ENCODE measurements at places on chromosomes 11 and 22.

GRCh38 chr11:250740-251299 lies 14.0 kb downstream of the PSMD13 start:
- DNase-seq: peak; percentile 85

- DNase-seq: no peak
Measured at GRCh38 chr22:49760630-49761571, 66.8 kb downstream of the BRD1 start.

GRCh38 chr22:30326255-30326705 lies 461 bp downstream of the TBC1D10A start:
- DNase-seq: peak; percentile 60

- DNase-seq: no peak
Measured at GRCh38 chr22:50305923-50306566, 1.4 kb downstream of the PLXNB2 start.

DNA sequence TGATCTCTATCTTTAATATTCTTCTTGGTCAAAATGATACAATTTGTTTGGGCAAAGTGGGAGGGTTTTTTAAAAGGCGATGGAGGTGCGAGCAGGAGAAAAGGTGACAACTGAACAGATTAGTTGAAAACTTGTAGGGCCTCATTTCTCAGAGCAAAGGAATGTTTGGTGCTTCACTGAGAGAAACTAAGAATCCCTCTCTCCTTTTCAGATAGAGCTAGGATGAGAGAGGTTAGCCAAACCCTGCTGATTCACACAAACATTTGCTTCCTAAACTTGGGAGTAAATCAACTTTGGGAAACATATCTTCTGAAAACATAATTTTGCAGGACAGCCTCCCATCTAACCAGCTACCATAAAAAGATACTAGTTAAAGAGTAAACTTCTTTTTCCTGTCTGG lies 57.0 kb downstream of the PHF21A start:
- DNase-seq: no peak

GRCh38 chr22:40030026-40030757 lies 35.4 kb downstream of the FAM83F start:
- DNase-seq: no peak

DNA sequence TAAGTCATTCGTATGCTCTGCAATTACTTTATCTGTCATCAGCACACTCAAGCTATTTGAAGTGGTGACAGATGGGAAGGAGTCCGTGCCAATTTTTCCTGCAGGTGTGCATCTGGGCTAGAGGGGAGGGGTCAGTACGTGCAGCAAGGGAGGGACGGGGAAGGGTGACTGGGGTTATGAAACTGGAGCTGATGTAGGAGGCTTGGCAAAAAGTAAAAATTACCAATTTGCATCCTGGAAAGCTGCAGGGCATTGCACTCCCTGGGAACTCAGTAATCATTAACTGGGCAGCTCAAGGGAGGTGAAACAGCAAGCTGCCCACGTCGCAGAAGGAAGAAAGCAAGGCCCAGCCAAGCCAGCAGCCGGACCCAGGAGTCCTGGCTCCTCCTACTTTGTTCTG lies 87.1 kb upstream of the TMEM45B start:
- no peak for DNase-seq

DNA sequence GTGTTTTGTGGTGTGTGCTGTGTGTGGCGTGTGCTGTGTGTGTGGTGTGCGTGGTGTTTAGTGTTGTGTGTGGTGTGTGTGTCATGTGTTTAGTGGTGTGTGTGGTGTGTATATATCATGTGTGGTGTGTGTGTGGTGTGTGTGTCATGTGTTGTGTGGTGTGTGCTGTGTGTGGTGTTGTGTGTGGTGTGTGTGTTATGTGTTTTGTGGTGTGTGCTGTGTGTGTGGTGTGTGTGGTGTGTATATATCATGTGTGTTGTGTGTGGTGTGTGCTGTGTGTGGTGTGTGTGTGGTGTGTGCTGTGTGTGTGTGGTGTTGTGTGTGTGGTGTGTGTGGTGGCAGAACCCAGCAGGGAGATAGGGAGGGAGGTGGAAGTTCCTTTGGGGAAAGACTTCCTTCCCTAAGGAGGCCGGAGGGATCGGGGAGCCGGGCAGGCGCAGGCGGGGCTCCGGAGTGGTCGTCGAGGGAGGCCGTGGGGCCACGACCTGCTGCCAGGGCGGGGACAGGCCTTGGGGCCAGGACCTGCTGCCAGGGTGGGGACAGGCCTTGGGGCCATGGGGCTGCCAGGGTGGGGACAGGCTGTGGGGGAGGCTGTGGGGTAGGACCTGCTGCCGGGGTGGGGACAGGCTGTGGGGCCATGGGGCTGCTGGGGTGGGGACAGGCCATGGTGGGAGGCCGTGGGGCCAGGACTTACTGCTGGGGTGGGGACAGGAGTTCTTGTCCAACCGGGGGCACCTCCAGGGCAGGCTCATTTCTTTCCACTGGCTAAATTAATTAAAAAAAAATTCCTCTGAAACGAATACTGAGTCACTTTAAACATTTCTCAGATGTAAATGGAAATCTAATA lies 15.2 kb downstream of the PIM3 start:
- peak; percentile 11 for DNase-seq
